ENCODE measurements at places on chromosomes 11 and 22.

DNA sequence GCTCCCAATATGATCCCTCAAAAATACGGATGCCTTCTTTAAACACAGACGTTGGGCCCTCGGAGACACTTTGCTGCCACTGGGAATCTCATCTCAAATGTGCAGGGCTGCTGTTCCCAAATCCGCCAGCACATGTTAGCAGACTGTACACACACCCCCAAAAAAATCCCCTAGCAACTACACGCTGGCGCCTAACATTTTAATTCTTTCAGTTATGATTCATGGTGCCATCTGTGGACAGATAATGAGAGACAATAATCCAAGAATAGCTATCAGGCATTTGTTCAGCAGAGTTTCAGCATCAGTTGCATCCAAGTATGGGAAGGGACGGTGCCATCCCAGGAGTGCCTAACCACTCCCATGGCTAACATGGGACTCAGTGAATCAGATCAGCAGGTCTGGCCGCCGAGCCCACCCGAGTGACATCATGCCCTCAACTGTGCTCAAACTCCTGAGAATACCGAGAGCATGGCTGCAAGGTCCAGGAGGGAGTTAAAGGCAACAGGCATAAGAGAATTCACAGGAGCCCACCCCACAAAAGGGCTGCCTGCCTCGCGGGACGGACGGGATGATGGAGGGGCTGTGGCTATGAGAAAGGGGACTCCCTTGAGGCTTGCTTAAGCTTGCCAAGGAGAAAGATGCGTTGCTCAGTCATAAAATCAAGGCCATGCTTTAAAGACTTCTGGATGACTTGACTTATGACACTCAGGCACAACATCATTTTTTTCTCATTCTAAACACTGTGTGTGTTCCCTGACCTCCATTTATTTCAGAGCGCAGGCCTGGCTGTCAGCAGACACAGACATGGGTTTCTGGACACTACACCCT is 337.0 kb downstream of the SHANK2 start:
- no peak for DNase-seq

GRCh38 chr11:132123854-132124835 is 753.7 kb downstream of the NTM start:
- no peak for DNase-seq

- no peak for DNase-seq
These were observed 653 bp downstream of the GRK3 start for GRCh38 chr22:25564979-25565677.

- no peak for DNase-seq
These were observed 23.8 kb downstream of the IGHMBP2 start for GRCh38 chr11:68927280-68928135.

- DNase-seq = no peak
These were observed 25.2 kb downstream of the MRGPRD start for GRCh38 chr11:68955607-68955958.

DNA sequence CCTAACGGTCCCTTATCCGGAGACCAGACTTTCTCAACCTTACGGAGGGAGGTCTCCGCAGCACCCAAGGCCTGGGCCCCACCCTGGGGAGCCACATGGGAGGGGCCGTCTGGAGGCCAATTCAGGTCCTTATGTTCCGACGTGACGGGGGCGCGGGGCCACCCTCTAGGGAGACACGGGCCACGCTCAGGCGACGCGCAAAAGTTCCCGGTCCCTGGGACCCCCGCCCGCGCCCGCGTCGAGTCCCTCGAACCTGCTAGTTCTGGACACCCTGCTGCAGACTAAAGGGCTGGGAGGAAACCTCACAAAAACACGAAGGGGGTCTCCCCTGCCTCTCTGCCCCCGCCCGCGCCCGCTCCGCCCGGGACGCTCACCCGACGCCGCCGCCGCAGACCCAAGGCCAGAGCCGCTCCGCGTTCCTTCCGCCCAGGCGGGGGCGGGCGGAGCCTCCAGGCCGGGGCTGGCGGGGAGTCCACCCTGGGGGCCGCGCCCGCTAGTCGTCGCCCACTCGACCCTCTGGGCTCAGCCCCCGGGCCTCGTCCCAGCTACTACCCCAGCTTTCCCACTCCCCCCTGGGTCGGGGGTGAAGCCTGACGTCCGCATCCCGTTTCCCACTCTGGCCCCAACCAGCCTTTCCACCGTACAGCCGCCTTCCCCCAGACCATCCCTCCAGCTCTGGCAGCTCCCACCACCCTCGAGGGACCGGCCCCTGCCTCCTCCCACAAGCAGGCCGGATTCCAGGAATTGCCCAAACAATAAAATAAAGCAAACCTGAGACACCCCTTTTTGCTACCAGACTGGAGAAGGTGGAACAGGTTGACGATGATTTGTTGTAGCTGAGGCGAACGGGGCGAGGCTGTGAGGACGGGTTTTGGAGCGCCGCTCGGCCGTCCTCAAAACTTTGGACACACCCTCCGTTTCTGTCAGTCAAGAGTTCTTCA is 2.7 kb downstream of the RNH1 start:
- no peak for DNase-seq

GRCh38 chr22:27298742-27299141 is 502.8 kb downstream of the MN1 start:
- no peak for DNase-seq

DNA sequence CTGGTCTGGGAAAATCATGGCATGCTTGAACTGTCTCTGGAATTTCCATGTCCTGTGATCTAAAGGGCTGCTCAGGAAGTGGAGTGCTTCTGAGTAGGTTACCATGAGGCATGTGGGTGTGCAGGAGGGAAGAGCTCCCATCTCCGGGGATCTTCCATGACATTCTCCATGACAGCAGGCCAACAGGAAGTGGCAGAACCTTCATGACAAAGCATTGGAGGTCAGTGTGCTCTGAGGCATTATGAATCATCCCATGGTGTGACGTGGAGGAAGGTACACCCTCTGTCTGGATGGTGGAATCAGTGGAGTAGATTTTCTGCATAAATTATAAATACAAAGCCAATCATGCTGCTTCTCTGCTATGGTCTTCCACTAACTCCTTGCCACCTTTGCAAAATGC is 139.6 kb upstream of the E2F8 start:
- no peak for DNase-seq

- DNase-seq = no peak
These were observed 9.3 kb upstream of the ADAMTS15 start for GRCh38 chr11:130439160-130439519.

DNA sequence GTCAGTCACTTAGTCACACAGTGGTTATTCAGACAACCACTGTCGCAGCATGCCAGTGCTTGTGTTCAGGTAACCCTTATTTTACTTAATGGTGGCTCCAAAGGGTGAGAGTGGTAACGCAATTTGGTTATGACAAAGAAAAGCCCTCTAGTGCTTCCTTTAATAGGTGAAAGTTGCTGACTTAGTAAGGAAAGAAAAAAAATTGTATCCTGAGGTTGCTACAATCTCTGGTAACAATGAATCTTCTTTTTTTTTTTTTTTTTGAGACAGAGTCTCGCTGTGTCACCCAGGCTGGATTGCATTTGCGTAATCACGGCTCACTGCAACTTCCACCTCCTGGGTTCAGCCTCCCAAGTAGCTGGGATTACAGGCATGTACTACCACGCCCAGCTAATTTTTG is 64.5 kb downstream of the C11orf91 start:
- DNase-seq = no peak

DNA sequence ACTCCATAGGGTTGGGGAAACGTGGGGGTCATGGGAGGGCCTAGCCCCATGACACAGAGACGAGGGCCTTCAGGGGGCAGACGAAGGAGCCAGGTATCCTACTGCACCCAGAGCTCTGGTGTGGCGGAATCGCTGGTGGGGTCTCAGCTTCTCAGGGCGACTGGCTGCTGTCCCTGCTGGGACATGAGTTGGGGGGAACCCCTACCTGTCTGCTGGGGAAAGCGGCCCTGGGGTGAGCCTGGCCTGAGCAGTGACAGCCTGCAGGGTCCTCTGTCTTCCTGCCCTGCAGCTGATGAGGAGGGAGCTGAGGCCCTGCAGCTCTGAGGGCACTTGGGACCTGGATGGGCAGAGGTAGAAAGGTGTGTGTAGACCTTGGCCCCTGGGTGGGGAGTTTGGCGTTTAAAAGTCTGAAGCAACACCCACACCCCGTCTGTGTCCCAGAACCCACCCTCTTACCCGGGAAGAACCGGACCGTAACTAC is 33.6 kb upstream of the GRAMD4 start:
- DNase-seq = no peak

DNA sequence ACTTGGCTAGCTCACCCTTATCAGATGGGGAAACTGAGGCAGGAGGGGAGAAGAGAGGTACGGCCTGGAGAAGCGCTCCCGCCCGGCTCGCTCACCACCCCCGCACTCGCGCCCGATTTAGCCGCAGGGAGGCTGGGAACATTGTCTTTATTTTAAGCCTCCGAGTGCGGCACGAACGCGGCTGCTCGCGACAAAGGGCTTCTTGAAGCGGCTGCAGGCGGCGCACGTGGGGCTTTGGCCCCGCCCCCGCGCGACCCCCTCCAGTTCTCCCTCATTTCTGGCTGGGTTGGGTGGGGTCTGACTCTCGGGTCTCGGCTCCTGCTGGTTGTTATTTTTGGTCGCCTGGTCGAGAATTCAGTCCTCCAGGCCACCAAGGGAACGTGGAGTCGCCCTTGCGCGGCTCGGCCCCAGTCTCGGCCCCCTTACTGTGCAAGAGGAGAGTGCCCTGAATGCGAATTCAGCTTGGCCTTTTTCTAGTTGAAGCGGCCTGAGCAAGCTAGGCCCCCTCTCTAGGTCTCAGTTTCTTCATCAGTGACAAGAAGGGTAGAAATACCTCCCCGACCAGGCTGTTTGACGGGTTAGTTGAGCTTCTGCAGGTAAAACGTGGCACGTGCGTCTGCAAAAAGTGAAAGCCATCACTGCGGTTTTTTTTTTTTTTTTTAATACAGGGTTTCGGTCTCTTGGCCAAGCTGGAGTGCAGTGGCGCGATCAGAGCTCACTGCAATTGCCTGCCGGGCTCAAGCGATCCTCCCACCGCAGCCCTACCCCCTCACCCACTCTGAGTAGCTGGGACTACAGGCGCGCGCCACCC is 2.6 kb upstream of the CHRM1 start:
- no peak for DNase-seq

All from stimulated activated CD4-positive, alpha-beta T cell treated with anti-CD3 and anti-CD28 coated beads, Interleukin-15, amount 100 ng/mL, for 1 hour (primary cell).